Activated CD8-positive, alpha-beta memory T cell treated with anti-CD3 and anti-CD28 coated beads, Interleukin-2, amount 10 ng/mL, durations not matched to agents 7 days and 5 days (primary cell): ENCODE measurements at places on chromosomes 5 and 9. TPM values are rescaled to one million over a fixed set of nuclear protein-coding genes. Genes with fewer than 3 reads are reported as not detected.

DNA sequence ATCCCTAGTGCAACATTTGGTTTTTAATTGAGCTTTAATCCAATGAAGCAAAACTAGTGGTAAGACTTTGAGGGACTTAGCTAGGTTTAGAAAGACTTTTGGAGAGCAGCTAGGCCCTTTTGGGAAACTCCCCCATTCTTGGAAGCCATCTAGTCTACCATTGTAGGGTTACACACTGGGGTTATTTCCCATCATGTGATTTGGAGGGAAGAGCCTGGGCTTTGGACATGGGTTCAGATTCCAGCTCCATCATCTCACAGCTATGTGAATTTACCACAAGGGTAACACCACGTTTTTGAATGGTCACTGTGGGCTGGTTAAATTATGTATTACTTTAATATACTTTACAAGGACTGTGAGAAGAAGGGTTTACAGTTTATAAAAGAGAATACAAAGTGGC, 18.3 kb upstream of the TNFSF15 start:
- H3K4me1 ChIP-seq = peaks cover 10% of the 10 kb centered on the region
- H3K36me3 ChIP-seq = peaks cover 4% of the 10 kb centered on the region
- H3K4me3 ChIP-seq = no peak overlapping the region

GRCh38 chr9:19020886-19021455, 12.0 kb downstream of the SAXO1 start:
- no peak overlapping the region for H3K27ac ChIP-seq
- peaks cover 14% of the 10 kb centered on the region for H3K27me3 ChIP-seq
- no peak for DNase-seq
- no peaks in the 10 kb centered on the region for H3K4me1 ChIP-seq
- H3K36me3 ChIP-seq = no peaks in the 10 kb centered on the region
- H3K4me3 ChIP-seq = no peak overlapping the region

The ADAMTSL2 gene
- not detected for total RNA-seq

- H3K27me3 ChIP-seq = no peaks in the 10 kb centered on the region
- H3K27ac ChIP-seq = no peak overlapping the region
- H3K36me3 ChIP-seq = peaks cover 6% of the 10 kb centered on the region
Measured at GRCh38 chr9:123590499-123590898, 234.5 kb downstream of the CRB2 start.

The SLC25A2 gene
- 0.56 TPM for total RNA-seq
